ENCODE measurements at places on chromosomes 1 and 21.

DNA sequence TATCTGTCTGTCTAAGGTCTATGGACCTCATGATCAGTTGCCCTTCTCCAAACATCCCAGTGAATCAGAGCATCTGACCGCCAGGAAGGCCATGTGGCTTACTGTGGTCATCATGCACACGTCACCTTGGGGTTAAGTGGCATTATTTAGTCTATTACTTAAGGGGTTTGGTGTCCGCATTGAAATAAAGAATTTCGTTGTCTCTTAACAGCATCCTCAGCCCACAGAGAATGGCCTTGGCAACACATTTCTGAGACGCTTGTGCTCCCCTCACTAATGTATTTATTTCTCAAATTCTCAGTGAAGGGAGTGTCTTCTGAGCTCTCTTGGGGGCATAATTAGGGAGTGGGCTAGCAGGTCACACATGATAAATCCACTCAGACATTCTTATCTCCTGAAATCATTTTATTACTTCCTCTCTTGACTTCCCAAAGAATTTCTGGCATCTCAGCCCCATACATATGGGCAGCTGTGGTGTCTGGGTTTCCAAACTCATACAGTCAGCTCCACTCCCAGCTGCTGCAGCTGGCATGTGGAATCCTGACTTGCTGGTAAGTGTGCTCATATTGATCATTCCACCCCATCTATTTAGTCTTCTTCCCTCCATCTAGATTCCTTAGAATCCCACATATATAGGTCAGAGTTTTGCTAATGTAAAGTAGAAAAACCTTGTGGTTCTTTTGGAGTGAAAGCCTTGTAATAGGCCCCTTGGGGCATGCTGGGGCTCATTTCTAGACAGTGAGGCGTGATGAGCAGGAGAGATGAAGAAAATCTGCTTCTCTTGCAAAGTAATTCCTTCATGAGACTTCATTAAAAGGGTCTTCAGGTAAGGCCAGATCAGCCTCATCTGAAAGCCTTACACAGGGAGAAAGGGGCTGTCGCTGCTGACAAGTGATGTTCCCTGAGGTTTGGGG, 110.5 kb downstream of the HHAT start:
- DNase-seq: no peak

DNA sequence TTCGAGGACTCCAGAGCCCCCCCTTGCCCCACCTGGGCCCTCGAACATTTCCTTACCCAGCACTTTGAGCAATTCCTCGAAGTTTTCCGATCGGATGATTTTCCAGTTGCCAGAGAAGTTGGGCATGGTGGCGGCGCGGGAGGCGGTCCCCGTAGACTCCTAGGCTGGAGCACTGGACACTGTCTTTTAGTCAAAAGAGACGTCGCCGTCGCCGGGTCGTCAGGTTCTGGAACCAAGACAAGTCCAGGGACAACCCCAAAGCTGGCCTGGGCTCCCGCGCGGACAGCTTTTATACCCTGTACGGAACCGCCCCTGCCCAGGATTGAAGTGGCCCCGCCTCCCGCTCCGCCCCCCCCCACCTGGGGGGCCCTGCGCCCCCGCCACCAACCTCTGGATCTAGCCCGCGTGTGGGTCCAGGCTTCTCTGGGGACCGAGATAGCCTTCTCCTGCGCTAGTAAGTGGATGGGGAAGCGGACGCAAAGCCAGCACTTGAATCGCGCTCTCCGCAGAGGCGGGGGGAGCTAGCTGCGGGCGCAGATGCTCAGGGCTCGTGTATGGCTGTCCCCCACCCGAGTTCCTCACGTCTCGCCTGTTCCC, at the start of gene CRABP2:
Gene CRABP2, minus strand, starts transcription at position 263 of the 597 bp plus-strand sequence. Its CDS starts 137 bp downstream, at position 126.
- peak; percentile 35 for DNase-seq

DNA sequence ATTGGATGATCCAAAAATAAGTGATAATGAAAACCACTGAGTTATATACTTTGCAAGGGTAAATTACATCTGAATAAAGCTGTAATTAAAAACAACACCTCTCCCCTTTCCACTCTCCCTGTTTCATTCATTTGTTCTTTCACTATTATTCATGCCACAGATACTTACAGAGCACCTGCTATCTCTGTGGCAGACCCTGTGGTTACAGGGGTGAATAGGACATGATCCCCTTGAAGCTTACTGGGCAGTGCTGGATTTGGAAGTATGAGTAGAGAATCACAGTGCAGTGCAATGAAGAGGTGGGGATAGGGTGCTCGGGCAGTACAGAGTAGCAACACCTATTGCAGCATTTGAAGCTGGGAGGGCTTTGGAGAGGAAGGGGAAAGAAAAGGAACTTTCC, 21.7 kb downstream of the ARV1 start:
- DNase-seq: no peak

- DNase-seq: no peak
Measured at GRCh38 chr1:167805041-167805556, 83.3 kb downstream of the MPZL1 start.

DNA sequence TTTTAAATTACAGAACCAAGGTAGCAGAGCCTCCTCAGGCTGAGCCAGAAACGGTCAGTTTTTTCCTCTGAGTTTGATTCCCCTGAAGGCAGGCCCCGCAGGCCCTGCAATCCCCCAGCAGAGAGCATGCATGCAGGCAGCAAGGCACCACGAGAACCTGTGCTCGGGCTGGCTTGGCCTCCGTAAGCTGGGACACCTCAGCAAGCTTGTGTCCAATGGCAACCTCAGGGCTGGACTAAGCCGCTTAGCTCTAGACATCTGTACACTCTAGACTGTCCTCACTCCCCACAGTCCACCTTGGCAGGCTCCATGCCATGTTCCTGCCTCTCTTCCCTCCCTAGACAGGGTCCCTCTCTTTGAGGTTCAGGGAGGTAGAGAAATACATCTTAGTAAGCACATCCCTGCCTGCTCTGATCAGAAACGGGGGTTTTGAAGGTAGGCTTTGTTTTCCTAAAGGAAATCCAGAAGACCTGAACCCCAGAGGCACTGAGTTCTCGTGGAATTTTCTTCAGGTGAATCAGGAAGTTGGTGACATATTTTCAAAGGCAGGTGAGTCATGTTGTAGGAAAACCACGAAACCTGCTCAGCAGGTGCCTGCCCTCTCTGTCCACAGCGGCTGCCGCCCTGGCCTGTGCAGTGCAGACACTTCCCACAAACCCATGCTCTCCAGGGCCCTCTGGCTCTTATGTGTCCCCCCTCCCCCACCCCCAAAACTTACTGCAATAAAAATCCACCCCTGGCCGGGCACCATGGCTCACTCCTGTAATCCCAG, 7.0 kb downstream of the TMEM63A start:
- DNase-seq: peak; percentile 86

- no peak for DNase-seq
Measured at GRCh38 chr1:179598631-179599030, 7.0 kb downstream of the TDRD5 start.

DNA sequence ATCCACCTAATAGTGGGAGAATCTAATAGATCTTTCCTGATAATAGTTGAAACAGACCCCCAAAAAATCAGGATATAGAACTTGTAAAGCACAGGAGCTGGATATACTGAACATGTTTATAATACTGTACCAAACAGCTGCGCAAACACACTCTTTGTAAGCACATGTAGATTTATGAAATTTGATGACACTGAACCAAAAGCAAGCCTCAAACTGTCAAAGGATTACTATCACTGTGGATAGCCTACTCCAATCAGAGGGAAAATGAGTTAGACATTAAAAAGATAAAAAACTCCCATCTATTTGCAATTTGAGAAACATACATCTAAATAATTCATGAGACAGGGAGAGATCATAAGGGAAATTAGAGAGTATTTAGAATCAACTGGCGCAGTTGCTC, 26.1 kb downstream of the RCAN3 start:
- DNase-seq: no peak

DNA sequence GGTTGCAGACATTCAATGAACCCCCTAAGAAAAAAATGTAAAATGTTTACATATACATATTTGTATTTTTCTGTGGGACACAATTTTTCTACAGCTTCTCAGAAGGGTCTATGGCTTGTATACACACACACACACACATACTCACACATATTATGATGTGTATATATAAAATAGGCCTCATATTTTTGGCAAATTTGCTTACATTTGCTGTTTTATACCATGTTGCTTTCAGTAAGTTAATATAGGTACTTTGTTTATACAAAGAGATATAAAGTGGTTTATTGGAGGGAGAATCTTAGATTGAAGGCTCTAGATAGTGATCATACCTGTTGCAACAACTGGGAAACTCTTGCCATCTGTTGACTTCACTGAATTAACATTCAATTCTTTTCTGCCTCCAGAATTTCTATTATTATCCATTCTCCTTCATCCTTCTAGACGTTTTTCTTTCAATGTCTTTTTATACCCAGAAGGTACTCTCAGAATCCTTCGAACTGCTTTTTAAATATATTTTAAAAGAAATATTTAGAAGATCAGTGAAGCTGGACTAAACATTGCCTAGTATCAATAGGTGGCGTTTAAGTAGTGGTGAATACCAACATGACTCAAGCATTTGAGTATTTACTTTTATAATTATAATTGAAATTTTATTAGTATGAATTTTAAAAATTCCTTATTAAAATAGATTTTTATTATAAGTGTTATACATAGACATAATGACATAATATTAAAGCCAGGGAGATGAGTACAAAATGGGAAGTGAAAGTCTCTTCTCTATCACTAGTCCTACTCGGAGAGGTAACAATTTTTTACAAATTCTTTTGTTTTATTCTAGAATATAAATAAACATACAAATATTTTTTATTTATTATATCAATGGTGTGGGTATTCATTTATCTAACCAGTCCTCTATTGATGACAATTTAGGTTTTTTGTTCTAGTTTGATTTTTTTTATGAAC, 10.2 kb downstream of the CD55 start:
- no peak for DNase-seq

DNA sequence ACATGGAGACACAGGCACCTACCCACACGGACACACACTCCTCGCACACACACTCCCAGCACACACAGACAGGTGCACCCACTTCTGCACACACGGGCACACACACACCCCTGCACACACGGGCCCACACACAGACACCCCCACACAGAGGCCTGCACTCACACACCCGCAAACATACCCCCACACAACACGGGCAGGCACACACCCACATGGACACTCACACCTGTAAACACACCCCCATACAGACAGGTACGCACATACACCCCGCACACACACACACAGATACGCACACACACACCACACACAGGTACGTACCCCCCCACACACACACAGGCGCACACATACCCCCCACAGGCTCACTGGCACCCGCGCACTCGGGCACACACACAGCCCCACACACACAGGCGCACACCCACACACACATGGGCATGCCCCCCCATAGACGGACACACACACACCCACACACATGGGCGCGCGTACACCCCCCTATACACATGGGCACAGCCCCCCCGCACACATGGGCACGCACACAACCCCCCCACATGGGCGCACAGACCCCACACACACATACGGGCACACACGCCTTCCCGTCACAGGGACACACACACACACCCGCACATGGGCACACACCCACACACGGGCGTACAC, 6.1 kb downstream of the ATAD3A start:
- no peak for DNase-seq

- DNase-seq: no peak
Measured at GRCh38 chr1:233735847-233736246, 121.9 kb downstream of the KCNK1 start.

DNA sequence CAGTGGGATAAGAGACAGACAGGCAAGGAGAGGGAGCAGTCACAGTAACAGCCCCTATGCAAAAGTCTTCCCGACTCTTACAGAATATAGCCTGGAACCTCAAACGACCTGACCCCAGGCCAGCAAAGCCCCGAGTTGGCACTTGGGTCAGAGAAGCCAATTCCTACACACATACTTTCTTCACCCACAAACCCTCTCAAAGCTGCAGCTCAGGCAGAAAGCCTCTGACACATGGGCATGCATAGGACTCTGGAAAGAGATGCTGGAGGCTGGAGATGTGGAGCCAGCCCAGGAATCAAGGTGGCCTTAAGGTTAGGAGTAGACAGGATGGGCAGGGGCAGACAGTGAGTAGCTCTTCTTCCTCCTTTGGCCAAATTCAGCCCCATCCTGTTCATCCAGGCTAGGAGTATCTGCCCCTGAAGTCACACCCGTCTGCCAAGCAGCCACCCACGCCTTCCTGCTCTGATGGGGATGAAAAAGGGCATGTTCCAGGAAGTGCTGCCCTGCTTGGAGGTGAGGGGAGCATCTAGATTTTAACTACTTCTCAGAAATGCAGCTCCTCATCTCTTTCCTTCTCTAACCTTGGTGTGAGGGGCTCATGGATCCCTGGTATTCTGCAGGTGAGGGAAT, 7.8 kb downstream of the SLC41A1 start:
- DNase-seq: no peak

DNA sequence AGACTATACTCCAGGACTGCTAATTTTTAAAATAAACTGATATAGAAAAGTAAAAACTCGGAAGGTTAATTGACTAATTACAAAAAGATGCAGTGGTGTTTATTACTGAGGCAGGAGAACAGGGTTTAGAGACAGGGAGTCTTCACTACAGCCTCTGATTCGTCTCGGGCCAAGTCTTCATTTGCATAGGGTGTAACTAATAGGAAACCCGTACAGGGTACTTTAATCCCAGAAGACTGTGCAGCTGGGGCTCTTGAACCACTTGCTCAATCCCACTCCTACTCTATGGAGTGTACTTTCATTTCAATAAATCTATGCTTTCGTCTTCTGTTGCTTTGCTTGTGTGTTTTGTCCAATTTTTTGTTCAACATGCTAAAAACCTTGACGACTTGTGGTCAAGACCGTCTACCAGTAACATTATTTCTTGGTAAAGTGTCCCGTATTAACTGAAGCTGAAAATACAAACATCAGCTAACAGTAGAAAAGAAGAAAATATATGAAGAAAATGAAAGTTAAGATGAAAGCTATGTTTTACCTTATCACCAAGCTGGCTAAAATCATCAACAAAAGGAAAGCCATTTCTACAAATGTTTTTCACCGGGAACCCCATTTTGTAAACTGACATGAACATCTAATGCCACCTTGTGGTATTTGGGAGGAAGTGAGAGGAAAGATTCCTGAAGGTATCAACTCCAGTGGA, 8.0 kb downstream of the SDHB start:
- DNase-seq: no peak

DNA sequence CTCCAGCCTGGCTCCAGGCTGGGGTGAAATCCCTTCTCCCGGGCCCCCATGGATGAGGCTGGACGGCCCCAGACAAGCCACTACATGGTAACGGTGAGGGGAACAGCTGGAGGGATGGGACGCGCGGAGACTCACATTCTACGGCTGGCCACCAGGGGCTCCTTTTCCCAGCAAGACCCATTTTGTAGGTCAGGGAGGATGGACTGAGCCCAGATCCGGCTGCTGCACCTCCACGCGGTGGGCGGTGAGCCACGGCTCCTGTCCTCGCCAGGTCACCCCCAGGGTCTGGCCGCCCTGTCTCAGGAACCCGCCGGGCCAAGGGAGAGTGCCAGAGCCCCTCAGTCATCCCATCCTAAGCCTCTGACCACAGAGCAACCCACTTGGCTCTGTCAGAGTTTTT, 75.0 kb upstream of the ACTRT2 start:
- DNase-seq: no peak

Measured in left colon (tissue), 2 donors.